ENCODE measurements at places on chromosomes 12 and 14. TPM values are rescaled to one million over a fixed set of nuclear protein-coding genes. Genes with fewer than 3 reads are reported as not detected.

DNA sequence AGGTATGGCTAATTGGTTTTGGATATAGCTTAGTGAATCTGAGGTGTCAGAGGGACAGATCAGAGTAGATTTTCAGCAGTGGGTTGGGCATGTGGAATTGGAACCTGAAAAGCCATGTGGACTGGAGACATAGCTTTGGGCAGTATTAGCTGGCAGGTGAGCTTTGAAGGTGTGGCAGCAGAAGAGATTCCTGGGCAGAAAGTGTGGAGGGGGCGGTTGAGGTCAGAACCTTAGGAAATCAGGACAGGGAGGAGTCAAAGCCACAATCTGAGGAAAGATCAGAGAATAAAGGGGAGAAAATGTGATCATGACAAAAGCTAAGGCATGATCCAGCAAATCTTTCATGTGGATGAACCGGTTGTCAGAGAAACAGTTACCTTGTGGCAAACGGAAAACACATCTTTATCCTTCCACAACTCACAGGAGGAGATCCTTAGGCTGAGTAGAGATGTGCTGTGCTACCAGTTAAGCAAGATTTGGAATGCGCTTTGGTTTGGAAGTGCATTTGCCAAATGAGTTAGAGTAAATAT is 56.4 kb downstream of the PTGER2 start:
- DNase-seq, result no peak

DNA sequence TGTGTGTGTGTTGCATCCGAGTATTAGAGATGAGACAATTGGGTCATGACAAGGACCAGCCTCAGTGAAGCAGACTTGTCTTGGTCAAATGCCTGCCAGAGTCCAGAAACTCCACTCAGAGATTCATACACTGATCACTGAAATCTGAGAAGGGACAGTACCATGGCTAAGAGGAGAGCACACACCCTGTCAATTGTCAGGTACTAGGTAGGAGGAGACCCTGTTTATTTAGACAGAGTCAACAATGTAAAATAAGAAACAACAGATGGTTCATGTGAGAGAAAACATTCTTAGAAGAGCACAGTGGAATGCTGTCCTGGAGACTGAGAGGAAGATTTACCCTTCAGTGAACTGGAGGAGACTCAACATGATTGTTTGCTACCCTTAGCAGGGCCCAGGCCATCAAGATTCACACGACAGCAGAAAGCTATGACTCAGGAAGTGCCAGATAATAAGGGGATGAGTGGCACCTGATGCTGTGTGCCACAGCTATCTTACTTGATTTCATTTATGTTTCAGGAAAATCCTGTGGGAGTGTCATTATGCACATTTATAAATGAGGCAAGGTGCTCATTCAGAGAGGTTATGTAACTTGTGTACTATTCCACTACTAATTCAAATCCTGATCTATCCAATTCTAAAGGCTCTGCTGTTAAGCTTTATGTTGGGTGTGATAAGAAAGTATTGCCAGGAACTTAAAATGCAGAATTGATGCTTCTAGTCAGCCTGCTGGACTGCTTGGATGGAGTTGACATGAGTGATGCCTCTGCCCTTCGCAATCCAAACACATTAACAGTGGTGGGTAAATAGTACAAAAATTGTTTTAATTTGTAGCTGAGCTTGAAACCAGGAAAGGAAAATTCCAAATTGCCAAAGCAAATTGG is 136.6 kb upstream of the NEDD1 start:
- no peak for DNase-seq

GRCh38 chr14:104903990-104904389 is 20.7 kb upstream of the PLD4 start:
- DNase-seq, result no peak

DNA sequence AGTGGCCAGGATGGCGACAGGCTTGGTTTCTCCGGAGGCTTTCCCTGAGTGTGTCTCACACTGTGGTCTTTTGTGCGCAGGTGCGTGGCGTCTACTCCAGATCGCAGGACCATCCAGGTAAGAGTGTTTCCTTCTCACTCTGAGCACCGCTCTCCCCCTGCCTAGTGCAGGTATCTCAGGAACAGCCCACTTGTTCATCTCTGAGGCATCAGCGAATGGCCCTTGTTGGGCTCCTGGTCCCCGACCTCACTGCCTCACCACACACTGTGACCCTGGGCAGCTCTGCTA is 781 bp downstream of the ADGRD1 start:
- DNase-seq, result no peak

TSPAN9 gene
- total RNA-seq, result 0.44 TPM

All from activated T-helper 1 cell treated with anti-CD3 and anti-CD28 coated beads, Interleukin-12 subunit alpha, Interleukin-12 subunit beta, Interleukin-2, Interleukin-4 antibody, amounts not matched to agents 30 ng/mL and 10 ng/mL and 1 ng/mL, durations not matched to agents 14 hours and 24 hours and 36 hours (primary cell).